ENCODE measurements at places on chromosomes 5 and 9.

DNA sequence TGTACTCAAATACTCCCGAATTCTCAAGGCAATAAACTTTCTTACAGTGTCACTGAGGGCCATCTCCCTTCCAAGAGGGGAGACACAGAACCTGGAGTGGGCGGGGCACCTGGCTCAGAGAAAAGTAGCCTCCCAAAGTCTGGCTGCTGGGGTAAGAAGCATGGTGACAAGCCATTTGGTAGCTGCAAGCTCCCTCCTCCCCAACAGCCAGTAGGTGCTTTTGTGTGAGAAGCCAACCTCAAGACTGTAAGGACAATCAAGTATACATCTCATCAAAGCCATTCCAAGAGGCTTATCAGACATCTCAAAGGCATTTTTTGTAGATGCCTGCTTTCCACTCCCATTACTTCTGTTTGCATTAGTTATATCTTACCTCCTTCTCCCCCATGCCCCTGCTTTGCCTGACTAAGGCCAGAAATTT, 1.4 kb downstream of the DAB2 start:
- H3K36me3 ChIP-seq: no peaks in the 10 kb centered on the region
- no peaks in the 10 kb centered on the region for H3K27me3 ChIP-seq
- H3K27ac ChIP-seq: peak overlapping the region; percentile 84
- no peak for DNase-seq
- peaks cover 5% of the 10 kb centered on the region for H3K4me1 ChIP-seq

GRCh38 chr5:60207040-60207439, 313.5 kb upstream of the PDE4D start:
- no peak overlapping the region for H3K4me3 ChIP-seq
- H3K27ac ChIP-seq: no peak overlapping the region
- DNase-seq: peak; percentile 11
- H3K27me3 ChIP-seq: no peaks in the 10 kb centered on the region
- no peaks in the 10 kb centered on the region for H3K36me3 ChIP-seq

- DNase-seq: no peak
- no peaks in the 10 kb centered on the region for H3K27me3 ChIP-seq
- H3K4me1 ChIP-seq: peaks cover 10% of the 10 kb centered on the region
- H3K4me3 ChIP-seq: no peak overlapping the region
- H3K27ac ChIP-seq: no peak overlapping the region
These were observed 130.9 kb upstream of the CHD1 start for GRCh38 chr5:99059685-99060084.

GRCh38 chr5:156589104-156589945, 260.8 kb upstream of the PPP1R2B start:
- no peak overlapping the region for H3K27ac ChIP-seq
- peak; percentile 59 for DNase-seq
- H3K4me1 ChIP-seq: peaks cover 8% of the 10 kb centered on the region
- H3K27me3 ChIP-seq: no peaks in the 10 kb centered on the region
- H3K36me3 ChIP-seq: no peaks in the 10 kb centered on the region

DNA sequence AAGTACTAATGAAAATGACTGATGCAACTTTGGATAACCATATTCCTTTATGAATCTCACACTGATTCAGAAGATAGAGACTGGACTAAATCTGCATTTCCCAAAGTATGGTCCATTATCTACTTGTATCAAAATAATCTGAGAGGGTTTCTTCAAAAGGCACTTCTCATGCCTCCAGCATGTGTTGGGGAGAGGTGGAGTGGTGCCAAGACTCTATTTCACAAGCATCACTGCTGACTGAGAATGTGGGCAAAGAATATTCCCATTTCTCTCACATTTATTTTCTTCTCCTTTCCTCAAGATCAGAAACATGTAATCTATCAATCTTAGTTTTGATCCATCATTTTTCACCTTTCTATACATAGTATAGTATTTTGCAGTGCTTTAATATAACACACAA, 135.4 kb downstream of the GABRB2 start:
- no peaks in the 10 kb centered on the region for H3K4me1 ChIP-seq
- H3K4me3 ChIP-seq: no peak overlapping the region
- DNase-seq: no peak

GRCh38 chr9:121738968-121739367, 87.5 kb downstream of the DAB2IP start:
- peak; percentile 57 for DNase-seq
- peaks cover 93% of the 10 kb centered on the region for H3K4me1 ChIP-seq
- H3K27me3 ChIP-seq: no peaks in the 10 kb centered on the region
- H3K4me3 ChIP-seq: no peak overlapping the region
- no peaks in the 10 kb centered on the region for H3K36me3 ChIP-seq
